ENCODE measurements at places on chromosomes 12 and 14.

GRCh38 chr12:39355841-39356240 is 87.1 kb downstream of the KIF21A start:
- DNase-seq: no peak

GRCh38 chr12:47190271-47190750 is 110.6 kb upstream of the AMIGO2 start:
- DNase-seq: no peak

DNA sequence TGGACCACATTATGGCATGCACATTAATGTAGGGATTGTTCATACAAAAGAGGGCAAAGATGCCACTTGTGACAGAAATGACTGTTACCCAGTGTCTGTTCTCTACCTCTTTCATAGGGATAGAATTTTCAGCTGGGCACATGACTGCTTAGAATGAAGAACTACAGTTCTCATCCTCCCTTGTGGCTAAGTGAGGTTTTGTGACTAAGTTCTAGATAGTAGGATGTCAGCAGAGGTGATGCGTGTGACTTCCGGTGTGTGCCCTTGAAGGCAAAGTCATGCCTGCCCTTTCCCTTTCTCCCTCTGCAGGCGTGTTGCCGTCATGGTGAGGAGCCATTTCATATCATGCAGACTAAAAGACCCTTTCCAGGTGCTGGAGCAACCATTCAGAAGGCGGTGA is 99.3 kb downstream of the CACNA1C start:
- DNase-seq: no peak

GRCh38 chr12:69383074-69383473 is 23.5 kb downstream of the YEATS4 start:
- DNase-seq: no peak

DNA sequence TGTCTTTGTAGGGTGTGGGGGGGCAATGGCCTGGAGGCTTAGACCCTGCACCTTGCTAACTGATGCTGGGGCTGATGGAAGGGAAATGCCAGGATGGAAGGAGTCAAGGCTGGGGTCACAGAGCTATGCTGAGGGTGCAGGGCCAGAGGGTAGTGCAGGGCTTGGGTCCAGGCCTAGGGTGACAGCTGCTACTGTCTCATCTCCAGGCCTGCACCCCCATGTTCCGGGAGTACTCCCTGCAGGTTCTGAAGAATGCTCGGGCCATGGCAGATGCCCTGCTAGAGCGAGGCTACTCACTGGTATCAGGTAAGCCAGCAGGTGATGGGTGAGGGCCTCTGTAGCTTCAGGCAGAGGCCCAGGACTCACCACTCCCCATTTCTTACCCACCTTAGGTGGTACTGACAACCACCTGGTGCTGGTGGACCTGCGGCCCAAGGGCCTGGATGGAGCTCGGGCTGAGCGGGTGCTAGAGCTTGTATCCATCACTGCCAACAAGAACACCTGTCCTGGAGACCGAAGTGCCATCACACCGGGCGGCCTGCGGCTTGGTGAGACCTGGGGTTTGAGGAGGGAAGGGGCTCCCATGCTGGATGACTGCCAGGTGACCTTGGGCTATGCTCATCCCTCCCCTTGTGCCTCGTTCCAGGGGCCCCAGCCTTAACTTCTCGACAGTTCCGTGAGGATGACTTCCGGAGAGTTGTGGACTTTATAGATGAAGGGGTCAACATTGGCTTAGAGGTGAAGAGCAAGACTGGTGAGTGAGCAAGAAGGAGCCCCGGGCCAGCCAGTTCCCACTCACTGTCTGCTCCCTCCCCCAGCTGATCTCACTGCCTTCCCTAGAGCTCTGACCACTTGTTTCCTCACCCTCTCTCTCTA is 4.1 kb downstream of the SHMT2 start:
- DNase-seq: no peak

DNA sequence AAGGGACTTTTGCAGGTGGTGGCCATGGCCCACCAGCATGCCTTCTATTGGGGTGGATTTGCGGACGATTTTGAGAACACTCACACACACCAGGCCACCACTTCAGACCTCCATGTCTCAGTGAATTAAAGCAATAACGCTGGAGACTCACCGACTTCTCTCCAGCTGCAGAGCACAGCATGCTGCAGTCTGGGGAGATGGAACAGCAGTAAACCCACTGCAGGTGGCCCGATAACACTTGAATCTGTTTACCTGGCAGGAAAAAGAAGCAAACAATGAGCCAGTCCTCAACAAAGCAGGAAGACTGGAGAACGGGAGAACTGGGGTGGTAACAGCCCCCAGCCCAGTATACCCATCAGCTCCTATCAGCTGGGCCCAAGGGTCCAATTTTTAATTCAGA is 21.6 kb downstream of the RFC5 start:
- no peak for DNase-seq

DNA sequence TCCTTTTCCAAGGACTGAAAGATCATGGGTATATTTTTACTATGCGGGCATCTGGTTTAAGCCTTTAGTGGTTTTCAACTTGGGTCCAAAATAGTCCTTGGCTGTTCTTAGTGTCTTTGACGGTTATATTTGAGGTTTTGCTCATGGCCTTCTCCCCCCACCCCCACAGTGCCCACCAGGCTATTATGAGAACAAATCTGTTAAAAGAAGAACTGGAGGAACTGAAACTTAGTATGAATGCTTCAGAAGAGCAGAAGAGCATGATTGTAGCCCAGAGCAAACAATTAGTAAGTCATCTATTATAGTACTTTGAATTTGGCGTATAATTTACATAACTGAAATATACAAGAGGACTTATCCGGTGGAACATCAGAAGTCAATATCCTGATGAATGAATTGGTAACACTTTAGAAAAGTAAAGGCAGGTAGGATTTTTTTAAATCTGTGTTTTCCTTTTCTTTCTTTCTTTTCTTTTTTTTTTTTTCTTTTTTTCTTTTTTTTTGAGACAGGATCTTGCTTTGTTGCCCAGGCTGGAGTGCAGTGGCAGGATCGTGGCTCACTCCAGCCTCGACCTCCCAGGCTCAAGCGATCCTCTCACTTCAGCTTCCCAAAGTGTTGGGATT is 71.8 kb upstream of the BCAT1 start:
- DNase-seq: no peak

DNA sequence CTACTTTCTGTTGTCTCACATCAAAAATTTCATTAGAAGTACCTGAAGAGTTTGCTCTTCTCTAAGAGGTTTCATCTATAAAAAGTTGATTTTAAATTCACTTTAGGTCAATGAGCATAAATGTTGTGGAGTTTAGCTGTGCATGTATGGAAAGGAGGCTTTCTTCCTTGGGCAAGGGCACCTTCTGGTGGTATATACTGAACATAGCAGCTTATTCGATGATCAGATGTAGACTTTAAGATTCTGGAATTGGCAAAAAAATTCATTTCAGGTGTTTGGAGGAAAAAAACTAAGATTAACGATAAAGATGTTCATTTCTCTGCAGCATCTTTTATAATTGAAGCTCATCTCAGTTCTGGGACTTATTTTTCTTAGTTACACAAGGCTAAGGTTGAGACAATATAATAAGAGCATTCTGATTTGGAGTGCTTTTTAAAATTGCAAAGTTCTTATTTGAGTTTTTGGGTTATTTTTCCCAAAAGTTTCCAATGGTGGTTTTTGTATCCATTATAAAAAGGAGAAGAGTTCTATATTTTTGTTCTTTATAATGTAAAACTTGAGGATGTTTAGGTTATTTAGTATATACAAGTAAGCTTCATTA is 46.8 kb downstream of the TMEM117 start:
- DNase-seq: no peak

Measured in hypothalamus (tissue), 51 donors.